Fibroblast of skin of left biceps (primary cell): ENCODE measurements at places on chromosomes 2 and 18.

GRCh38 chr2:189900726-189901125 lies 116.5 kb downstream of the PMS1 start:
- no peak for DNase-seq

- no peak for DNase-seq
Measured at GRCh38 chr2:56589835-56590234, 406.0 kb downstream of the CCDC85A start.

DNA sequence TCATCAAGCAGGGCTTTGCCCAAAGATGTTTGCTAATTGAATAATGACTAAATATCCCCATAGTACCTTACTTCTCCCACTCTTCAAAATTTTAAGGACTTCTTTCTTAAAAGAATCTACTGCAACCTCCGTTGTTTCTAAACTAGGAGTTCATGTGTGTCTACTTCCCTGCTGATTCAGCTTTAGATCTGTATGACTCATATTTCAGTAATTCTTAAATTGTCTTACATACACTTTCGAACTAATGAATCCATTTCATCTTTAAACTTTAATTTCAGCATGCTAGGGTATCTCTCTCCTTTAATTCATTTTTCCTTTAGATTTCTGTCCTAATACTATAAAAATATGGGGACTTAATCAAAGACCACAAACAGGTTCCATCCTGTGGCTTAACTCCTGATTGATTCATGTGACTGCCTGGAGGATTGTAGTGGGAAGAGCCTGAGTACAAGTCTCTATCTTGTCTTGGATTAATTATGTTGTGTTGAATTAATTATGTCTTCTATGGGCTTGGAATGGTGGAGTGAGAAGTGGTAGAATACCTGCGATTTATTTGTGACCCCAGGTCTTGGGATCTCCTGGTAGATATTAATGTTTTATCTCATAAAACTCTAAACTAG lies 24.9 kb upstream of the COL5A2 start:
- peak; percentile 24 for DNase-seq

- no peak for DNase-seq
Measured at GRCh38 chr2:58432491-58433170, 191.5 kb upstream of the FANCL start.

GRCh38 chr2:222490131-222490530 lies 65.8 kb downstream of the SGPP2 start:
- DNase-seq: no peak

DNA sequence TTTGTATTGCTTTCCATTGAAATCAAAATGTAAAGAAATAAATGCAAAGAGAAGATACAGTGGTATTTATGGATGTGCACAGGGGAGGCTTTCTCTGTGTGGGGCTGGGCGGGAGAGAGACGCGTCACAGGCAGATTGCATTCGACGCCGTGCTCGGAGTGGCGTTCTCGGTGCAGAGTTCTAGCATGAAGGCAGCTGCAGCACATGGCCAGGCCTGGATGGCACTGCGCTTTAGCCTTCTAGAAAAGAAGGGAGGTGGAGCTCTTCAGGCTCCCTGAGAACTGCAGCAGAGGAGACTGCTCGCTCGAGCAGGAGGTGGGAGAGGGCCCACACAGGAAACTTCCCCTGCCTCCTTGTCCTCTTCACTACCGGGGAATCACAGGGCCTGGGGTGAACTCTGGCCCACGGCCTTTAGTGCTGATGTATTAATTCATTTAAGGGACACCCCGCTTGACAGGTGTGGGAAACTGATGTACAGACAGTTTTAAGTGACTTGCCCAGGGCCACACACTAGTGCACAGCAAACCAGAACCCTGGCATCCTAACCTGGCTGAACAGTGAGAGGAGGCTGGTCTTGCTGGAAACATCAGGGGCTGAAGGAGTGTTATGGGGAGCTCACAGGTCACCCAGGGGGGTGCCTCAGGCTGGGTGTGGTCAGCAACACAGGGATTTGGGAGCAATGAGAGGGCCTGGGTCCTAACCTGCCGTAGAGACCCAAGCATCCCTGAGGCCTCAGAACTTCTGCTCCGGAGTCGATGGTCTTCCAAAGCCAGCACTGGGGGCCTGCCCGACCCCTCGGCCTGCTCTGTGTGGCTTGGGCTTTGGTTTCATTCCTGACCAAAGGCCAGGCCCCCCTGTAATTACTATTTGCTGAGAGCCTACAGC lies 199.9 kb downstream of the HDAC4 start:
- no peak for DNase-seq

- no peak for DNase-seq
Measured at GRCh38 chr2:144152817-144153271, 367.1 kb downstream of the ZEB2 start.

GRCh38 chr2:65751408-65751807 lies 319.0 kb upstream of the SPRED2 start:
- DNase-seq: no peak

- DNase-seq: no peak
Measured at GRCh38 chr18:79819968-79820351, 22.2 kb downstream of the KCNG2 start.

DNA sequence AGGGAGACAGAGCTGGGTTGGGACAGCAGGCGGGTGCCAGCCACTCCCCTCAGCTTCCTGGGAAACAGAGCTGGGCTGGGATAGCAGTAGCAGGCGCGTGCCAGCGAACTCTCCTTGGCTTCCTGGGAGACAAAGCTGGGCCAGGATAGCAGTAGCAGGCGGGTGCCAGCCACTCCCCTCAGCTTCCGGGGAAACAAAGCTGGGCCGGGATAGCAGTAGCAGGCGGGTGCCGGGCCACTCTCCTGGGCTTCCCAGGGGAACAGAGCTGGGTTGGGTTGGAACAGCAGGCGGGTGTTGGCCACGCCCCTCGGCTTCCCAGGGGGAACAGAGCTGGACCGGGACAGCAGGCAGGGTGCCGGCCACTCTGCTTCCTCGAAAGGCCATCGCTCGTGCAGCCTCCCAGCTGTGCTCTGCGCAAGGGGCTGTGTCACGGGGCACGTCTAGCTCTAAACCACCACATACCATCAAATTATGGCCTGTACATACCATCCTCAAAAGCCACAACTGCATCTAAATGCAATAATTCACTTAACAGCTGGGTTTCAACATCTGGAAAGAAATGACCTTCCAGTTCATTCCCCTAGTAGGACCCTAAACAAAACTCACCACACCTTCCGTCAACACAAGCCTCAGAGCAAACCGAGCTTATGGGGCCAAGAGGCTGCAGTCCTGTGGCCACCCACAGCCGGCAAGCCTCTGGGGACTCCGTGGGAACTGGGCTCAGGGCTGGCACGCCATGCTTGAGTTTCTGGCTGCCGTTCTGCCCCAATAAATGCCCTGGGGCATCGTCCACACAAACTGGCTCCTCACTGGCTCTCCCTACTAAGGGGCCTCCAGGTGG lies 228.3 kb downstream of the TWIST2 start:
- DNase-seq: no peak

GRCh38 chr2:64992990-64993389 lies 3.8 kb downstream of the SLC1A4 start:
- no peak for DNase-seq

- no peak for DNase-seq
Measured at GRCh38 chr2:47658646-47659320, 124.2 kb upstream of the MSH6 start.

DNA sequence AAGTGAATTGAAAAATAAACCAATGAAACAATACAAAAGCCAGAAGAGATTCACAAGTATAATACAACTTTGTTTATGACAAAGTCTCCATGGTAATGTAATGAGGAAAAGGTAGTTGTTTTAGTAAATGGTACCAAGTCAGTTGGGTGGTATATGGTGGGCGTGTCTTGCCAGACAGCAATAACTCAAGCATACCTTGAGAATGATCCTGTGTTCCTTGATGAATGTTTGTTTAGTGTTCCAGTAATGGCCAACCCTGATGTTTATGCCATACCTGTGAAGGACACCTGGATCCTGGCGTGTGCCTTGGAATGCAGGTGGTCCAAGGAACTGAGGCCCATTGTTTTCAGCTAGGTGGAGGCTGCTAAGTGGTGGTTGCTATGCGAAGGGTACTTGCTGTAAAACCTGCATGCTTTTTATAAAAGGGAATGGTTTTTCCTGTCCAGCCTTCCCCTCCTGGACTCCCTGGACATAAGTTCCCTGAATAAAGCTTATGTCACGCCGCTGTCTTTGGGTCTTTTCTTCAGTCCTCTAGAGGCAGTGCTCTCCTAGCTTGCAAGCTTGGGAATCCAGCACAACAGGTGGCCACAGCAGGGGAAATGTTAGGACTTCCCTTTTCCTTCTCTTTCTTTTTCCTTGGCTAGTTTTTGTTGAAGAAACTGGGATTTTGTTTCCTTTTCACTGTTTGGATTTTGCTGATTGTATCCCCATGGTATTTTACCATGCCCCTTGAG lies 54.7 kb downstream of the MTA3 start:
- no peak for DNase-seq

- no peak for DNase-seq
Measured at GRCh38 chr2:172351586-172351985, 75.8 kb upstream of the ITGA6 start.

DNA sequence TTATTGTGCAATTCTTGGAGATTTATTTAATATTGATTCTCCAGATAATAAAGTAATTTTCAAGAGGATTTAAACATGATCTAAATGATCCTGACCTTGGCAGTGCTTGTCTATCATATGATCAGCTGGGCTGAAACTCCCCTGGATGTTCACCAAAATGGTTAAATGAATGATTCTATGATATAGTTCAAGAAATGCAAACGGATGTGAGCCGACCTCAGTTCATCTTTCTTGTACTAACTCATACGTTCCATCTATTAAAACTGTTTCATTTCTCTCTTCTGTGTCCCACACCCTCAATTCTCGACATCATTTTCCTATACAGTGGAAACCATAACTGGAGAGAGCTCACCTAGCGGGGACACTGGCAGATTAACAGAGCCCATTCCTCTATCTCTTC lies 281.7 kb upstream of the CCDC68 start:
- DNase-seq: no peak
